HCEC 1CT (cell line): ENCODE measurements at places on chromosomes 12 and 14.

DNA sequence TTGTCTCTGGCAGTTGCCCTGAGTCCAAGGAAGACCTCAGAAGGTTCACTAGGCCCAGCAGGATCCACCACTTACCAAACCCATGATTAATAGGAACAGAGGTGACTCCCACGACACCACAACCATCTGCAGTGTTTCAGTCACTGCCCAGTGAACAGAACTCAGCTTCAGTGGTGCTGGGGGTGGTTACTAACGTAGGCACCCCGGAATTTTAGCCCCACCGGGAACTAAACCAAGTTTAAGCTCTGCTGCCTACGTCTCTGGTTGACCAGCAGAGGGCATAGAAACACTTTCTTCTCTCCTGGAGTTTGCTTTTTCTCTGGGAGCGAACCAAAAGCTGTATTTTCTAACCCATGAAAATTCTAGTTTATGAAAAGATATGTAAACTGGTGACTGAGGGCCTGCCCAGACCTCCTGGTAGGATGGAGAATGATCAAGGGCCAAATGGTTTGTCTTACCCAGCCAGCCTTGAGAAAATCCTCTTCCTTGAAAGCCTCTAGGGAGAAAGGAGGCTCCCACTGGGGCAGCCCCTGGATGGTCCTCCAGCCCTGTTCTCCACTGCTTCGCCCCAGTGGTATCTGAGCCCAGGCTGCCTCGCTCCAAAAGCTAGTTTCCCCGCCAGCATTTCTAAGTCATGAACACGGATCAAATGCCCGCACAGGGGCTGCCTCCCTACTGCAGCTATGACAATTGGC lies 379.8 kb downstream of the DPF3 start:
- peak; percentile 74 for DNase-seq

DNA sequence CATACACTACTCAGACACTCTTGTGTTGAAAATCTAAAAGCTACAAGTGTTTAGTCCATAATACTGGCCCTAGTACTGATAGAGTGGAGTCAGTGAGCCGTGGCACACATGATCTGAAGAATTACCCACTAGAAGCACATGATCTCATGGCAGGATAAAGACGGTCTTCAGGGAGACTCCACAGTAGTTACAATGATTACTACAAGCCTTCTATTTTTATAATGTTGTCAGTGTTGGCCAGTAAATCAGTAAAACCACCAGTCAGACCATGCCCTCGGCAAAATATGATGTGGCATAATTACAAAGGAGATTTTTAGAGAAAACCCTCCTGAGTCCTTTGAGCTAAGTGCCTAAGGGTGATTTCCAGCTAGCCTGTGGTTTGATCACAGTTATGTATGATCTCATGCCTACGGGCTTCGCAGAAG lies 114.9 kb downstream of the PDZRN4 start:
- no peak for DNase-seq

- DNase-seq = no peak
Measured at GRCh38 chr14:22981876-22982476, 375 bp downstream of the AJUBA start.

GRCh38 chr14:91163316-91163715 lies 49.4 kb downstream of the DGLUCY start:
- no peak for DNase-seq

- DNase-seq = no peak
Measured at GRCh38 chr12:38782359-38782758, 123.0 kb downstream of the CPNE8 start.
